Stomach (tissue), 19 donors: ENCODE measurements at places on chromosomes 2 and 18. TPM values are rescaled to one million over a fixed set of nuclear protein-coding genes. Genes with fewer than 3 reads are reported as not detected.
A peak's percentile ranks its signal among the peaks of the same experiment; 100 is the strongest.

GRCh38 chr2:167550448-167550847 lies 662.2 kb downstream of the XIRP2 start:
- no peak for DNase-seq

DNA sequence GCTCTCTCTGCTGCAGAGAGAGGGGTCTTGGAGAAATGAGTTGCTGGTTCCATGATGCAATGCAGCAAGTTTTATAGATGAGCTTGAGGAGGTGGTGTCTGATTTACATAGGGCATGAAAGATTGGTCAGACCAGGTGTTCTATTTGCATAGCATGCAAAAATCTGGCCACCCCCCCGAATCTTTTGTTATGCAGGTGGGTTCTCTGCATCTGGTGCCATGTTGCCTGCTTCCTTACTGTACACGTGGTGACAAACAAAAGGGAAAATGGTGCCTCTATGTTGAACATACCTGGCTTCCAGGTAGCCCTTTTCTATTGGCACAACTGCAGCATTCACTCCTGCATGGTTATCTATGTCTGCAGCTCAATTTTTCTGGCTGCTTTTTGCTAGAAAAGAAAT lies 169.4 kb downstream of the GALNT1 start:
- no peak for DNase-seq

DNA sequence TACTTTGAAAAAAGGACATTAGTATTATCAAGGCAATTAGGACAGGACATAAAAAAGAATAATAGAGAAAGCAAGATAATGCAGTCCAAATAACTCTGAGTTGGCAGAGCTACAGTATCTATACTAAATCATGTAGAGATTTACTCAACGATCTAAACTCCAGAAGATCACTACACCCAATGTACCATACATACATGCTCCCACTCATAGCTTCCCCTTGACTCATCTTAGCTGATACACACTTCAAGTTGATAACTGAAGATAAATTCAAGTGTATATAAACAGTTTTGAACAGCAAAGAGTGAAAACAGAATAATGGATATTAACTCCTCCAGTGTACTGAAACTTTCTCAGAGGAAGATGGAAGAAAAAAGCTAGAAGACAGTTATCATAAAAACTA lies 78.5 kb downstream of the SESTD1 start:
- no peak for DNase-seq

DNA sequence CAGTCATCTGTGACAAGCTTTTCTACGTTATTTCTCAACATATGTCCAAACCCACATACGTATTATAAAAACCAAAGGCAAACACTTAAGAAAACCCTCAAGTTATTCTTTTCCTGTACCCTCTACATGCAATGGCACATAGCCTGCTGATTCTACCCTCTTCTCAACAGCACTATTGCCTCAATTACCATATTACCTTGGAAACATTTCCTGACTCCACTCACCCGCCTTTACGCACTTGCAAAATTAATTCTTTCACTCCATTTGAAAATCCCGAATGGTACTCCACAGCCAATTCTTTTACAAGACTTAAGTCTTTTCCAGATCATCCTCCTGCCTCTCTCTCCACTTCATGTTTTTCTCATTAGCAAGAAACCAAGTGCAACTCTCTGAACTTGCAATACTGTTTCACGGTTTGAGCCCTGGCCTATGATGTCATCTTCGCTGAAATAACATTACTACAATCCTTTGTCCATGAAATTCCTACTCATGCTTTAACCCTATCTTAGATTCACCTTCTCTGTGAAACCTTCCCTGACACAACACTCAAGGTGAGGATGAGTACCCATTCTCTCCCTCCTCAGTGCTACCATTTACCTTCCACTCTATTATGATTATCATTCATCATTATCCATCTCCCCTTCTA lies 29.0 kb downstream of the SESTD1 start:
- DNase-seq, result no peak

DNA sequence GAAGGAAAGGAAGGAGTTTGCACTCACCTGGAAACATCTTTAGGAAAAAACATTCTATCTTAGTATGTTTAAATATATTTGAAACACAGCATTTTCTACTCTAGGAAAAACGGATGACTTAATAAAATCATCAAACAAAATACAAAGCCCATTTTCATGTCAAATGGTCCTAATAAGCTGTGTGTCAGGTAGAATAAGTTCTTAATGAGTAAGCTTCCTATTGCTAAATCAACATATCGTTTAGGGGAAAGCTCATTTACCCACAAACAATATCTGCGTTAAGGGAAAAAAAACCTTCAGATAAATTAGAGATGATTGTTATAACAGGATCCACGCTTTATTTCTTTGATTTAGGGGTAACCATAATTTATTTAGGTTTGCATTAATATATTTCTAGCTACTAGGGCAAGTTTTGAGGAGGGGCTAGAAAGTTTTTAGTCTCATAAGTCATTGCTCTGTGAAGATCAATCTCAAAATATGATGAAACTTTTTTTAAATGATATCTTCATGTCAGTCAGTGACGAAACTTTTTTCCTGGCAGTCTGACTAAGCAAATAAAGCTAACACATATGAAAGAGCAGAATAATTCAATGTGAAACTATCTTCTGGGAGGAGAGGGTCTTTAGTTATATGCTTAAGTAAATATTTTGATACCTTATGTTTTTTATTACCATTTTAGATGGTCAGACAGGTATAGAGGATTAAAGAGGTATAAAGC lies 147.1 kb downstream of the WDSUB1 start:
- DNase-seq, result no peak

- DNase-seq, result no peak
Observed at GRCh38 chr18:34055227-34055626, 169.5 kb downstream of the NOL4 start.

GRCh38 chr2:173079141-173079540 lies 3.5 kb downstream of the MAP3K20 start:
- DNase-seq, result no peak

DNA sequence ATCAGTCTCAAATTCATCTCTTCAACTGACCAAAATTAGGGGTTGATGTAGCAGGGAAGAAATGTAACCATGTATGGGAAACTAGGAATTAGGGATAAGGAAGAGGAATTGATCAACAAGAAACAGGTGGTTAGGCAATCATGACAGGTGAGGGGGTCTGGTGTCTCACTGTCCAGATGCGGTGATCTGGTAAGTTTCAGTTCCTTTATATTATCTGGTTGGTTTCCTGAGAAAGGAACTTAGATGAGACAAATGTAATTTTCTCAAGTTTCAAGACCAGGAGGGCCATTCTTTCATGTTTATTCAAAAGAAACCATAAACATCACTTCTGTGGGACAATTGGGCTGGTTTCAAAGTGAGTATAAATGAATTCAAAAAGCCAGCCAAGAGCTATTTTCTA lies 306.2 kb upstream of the KCNJ3 start:
- no peak for DNase-seq

DNA sequence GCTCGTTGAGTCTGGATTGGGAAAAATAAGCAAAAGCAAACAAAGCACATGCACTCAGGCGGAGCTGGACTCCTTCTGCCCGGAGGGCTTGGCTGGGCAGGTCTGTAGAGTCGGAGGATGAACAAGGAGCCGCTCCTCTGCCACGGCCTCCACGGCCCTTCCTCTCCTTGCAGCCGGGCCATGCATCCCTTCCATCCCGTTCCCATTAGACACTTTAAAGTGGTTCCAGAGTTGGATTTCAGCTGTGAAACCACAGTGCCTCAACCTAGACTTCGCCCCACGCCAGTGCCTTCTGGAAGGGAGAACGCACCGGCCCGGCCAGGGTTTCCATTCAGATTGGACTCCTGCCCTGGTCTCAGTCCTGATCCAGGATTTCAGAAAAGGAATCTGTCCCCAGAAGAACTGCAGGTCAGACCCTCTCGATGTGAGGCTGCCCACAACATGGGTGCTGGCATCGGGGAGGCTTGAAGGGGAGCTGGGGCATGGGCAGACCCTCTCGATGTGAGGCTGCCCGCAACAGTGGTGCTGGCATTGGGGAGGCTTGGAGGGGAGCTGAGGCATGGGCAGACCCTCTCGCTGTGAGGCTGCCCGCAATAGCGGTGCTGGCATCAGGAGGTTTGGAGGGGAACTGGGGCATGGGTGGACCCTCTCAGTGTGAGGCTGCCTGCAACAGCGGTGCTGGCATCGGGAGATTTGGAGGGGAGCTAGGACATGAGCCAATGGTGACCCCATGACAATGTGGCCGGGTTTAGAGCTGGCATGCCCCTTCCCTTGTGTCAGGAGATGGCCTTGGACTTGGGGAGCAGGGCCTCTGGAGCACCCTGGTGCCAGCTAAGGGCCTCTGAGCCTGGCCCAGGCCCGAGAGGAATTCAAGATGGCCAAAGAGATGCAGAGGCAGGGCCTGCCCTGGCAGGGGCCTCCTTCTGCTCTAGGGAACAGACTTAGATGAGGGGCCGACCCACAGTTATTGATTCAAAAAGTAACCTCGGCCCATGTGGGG lies 304.5 kb downstream of the NDUFA10 start:
- DNase-seq, result no peak

- no peak for DNase-seq
Observed at GRCh38 chr18:48517048-48517447, 21.8 kb upstream of the CTIF start.

- DNase-seq, result no peak
Observed at GRCh38 chr18:25650201-25650941, 298.4 kb upstream of the ZNF521 start.

- peak; percentile 82 for DNase-seq
Observed at GRCh38 chr2:80073134-80073561, 231.4 kb downstream of the LRRTM1 start.

DNA sequence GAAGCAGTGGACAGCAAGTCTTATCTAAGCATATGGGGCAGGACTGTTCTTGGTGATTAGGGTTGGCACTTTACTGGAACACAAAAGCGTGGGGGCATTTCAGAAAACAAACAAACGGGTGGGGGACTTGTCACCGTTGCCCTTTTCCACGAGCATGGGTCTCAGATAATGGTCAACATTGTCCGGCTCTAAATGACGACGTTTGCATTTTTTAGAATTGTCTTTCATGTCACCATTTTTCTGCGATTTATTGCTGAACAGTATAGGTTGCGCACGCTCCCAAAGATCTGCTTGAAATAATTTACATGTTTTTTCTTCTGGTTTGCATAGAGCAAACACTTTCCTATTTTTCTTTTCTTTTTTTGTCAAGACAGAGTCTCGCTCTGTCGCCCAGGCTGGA lies 46.6 kb upstream of the TBC1D8 start:
- DNase-seq, result no peak

- DNase-seq, result no peak
Observed at GRCh38 chr2:119808516-119809147, 48.9 kb downstream of the PTPN4 start.

- no peak for DNase-seq
Observed at GRCh38 chr2:45432406-45432805, 178.7 kb downstream of the SRBD1 start.

GRCh38 chr2:70412294-70413070 lies 110.6 kb upstream of the FAM136A start:
- DNase-seq, result peak; percentile 42

DNA sequence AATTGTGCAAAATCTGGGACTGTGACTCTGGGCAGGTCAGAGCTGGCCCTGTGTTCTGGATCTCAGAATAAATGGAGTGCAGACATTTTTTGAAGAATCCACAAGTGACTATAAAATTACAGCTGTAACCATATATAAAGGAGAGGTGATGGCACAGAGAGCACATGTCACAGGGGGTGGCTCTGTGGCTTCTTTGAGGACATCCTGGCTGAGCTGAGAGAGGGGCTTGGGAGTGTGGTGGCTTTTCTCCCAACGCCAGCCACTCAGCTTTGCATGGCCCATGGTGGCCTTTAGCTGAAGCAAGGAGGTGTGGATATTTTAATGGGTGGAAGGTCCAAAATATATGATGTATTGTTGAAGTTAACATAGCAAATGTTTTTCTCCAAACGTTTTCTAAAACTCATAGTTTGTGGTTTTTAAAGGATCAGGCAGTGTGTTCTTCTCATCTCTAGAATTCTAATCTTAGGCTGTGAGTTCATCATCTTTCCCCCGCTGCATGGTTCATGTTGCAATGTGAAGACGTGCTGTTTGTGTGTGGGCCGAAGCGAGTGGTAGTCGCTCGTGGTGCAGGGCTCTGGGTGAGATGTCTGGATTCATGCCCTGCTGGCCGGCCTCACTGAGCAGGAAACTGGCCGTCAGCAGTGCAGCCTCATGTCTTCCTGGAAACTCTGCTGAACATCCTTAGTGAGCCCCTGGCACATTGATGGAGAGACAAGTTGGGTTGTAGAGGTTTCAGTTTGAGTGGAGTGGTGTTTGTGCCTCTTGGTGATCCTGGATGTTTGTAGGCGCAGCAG lies 109.9 kb downstream of the ZNF236 start:
- DNase-seq, result no peak

GRCh38 chr2:110720547-110720946 lies 11.8 kb upstream of the ACOXL start:
- no peak for DNase-seq

- no peak for DNase-seq
Observed at GRCh38 chr18:80154293-80154692, 45.2 kb downstream of the ADNP2 start.

DNA sequence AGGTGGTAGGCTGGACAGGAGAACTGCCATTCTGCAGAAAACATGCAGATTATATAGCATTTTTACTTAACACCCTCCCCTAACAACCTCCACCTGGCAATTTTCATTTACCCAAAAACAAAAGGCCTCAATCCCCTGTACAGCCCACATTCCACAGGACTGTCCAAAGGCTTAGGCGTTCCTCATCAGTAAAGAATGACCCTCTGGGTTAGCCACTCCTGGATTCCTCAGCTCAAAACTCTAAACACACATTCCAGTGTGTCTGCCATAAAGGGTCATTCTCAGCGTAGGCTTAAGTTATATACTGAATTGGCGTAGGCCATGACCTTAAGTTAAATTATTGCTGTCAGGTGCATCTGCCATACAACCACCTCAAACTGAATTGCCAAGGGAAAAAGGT lies 261.8 kb upstream of the CHAC2 start:
- no peak for DNase-seq

Gene IL36G
- polyA plus RNA-seq, result not detected

Gene TSPYL6
- polyA plus RNA-seq, result not detected

Gene CD8B2
- not detected for polyA plus RNA-seq

Gene CROCC2
- polyA plus RNA-seq, result 0.03 TPM

Gene C2orf80
- polyA plus RNA-seq, result not detected

Gene CPLX4
- polyA plus RNA-seq, result not detected

Gene SERPINB11
- polyA plus RNA-seq, result not detected

Gene MAP3K19
- not detected for polyA plus RNA-seq

Gene ME2
- 29.8 TPM for polyA plus RNA-seq

Gene ARMC9
- polyA plus RNA-seq, result 4.9 TPM

Gene TRABD2A
- 0.48 TPM for polyA plus RNA-seq
